ENCODE measurements at places on chromosomes 11 and 22.

GRCh38 chr11:23112987-23113886 lies 253.0 kb upstream of the CCDC179 start:
- DNase-seq, result peak; percentile 4

DNA sequence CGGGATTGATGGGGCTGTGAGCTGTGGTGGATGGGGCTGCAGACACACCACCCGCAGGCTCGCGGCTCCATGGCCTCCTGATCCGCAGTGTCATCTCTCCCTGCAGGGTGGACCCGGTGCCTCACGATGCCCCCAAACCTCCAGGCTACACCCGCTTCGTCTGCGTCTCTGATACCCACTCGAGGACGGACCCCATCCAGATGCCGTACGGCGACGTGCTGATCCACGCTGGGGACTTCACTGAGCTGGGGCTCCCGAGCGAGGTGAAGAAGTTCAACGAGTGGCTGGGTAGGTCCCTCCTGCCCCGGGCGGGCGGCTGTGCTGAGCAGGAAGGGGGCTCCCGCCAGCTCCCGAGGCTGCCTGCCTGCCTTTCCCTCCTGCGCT lies 23.1 kb downstream of the MPPED1 start:
- DNase-seq, result no peak

DNA sequence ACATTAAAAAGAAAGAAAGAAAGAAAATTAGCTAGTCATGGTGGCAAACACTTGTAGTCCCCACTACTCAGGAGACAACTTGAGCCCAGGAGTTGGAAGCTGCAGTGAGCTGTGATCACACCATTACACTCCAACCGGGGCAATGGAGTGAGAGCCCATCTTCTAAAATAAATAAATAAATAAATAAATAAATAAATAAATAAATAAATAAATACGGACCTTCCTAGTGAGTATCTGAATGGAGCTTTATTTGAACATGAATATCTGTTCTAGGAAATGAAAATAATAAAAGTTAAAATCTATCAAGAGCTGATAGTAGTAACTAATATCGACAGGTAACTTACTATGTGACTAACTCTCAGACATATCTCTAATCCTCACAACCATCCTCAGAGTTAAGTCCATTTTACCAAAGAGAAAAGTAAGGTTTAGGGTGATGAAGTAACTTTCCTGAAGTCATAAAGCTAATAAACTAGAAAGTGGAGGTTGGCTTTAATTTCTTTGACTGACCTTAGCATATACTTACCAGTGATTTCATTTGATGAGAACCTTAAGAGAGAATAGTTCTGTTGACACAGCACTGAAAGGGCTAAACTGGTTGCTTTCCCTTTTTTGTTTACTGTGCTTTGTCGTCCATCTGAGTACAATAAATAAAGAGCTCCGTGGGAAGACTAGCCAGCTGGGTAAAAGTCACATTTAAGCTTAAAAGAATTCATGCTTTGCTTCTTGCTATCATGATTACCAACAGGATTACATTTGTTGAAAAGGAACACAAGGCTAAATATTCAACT lies 22.4 kb downstream of the ENTHD1 start:
- no peak for DNase-seq

- no peak for DNase-seq
Observed at GRCh38 chr22:27152033-27152432, 494.6 kb downstream of the MIAT start.

- no peak for DNase-seq
Observed at GRCh38 chr11:13289081-13289480, 11.5 kb downstream of the BMAL1 start.

GRCh38 chr11:118849825-118850224 lies 33.9 kb upstream of the CXCR5 start:
- no peak for DNase-seq

GRCh38 chr11:134119094-134119493 lies 50.2 kb downstream of the JAM3 start:
- DNase-seq, result no peak

GRCh38 chr11:42329929-42330565 lies 870.6 kb upstream of the LRRC4C start:
- no peak for DNase-seq

DNA sequence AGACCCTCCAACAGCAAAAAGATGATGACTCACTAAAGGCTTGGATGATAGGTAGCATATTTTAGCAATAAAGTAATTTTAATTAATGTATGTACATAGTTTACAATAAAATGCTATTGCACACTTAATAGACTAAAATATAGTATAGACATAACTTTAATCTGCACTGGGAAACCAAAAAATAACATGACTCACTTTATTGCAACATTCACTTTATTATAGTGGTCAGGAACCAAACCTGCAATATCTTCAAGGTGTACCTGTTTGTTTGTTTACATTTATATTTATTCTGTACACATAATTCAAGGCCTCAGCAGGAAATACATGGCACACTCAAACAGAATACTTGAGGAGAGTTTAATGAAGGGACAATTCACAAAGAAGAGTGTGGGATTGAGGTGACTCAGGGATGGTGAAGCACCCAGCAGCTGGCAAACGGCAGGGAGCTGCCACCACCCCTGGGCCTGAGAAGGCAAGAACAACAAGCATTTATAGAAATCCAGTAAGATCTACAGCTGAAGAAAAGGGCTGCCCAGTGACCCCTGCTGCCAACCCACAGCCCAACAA lies 51.5 kb upstream of the POU2AF2 start:
- no peak for DNase-seq

DNA sequence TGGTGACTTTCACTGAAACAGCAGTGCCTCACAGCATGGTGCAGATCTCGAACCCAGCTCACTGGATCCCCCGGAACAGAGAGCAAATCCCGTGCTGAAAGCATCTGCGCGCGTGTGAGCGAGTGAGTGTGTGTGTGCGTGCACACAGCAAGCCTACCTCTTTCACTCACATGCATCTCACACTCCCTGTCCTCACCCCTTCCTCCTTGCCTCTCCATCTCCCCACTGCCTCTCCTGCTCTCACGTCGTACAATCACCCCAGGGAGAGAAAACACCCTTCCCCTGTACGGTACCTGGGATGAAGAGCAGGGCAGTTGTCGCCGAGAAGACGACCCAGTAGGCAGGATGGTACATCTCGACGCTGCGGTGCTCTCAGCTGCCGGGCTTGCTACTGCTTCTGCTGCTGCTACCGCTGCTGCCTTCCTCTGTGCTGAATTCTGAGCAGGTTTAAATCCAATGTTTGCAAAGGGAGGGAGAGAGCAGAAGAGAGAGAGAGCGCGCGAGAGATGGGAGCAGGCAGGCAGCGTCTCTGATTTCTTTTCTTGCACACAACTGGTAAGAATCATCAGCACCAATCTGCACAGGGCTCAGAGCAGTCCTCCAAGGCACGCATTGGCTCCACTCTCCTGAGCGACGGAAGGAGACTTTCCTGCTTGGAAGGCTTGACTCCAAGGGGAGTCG lies at the start of gene OPCML:
Gene OPCML (minus strand): TSS at position 531 of the 681 bp plus-strand sequence.
- DNase-seq, result no peak

GRCh38 chr11:93573184-93573583 lies 30.0 kb upstream of the SMCO4 start:
- DNase-seq, result no peak

DNA sequence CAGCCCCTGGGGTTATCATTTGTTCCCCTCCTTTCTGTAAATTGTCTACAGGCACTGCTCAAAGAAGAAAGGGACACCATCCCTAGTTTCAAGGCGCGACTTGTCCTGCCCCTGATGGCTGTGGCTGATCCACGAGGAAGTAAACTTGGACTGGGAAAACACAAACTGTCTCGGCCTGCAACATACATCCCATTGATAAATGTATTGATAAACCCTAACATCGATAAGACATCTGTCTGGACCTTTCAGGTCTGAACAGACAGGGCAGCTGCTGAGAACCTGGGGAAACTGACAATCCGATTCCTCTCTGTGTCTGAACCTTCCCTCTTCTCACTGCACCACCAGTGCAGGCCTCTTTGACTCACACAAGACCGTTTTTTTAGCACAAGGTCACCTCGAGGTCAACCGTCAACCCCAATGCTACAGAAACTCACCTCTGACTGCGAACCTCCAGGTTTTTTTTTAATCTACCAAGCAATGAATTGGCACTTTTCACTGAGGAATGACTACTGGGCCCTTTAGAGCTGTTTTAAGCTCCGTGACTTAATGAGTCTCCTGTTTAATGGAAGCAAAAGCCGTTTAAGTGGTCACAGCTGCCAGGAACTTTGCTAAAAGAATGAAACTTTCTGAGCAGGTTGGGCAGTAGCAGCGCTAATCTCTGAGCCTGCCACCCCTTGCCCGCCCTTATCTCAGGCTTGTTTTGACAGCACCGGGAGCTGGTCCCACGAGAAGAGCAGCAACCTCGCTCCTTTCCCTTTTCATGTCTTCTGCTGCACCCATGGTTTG lies 203.8 kb upstream of the TMEM45B start:
- DNase-seq, result no peak
